ENCODE measurements at places on chromosomes 4 and X.
A peak's percentile ranks its signal among the peaks of the same experiment; 100 is the strongest.

DNA sequence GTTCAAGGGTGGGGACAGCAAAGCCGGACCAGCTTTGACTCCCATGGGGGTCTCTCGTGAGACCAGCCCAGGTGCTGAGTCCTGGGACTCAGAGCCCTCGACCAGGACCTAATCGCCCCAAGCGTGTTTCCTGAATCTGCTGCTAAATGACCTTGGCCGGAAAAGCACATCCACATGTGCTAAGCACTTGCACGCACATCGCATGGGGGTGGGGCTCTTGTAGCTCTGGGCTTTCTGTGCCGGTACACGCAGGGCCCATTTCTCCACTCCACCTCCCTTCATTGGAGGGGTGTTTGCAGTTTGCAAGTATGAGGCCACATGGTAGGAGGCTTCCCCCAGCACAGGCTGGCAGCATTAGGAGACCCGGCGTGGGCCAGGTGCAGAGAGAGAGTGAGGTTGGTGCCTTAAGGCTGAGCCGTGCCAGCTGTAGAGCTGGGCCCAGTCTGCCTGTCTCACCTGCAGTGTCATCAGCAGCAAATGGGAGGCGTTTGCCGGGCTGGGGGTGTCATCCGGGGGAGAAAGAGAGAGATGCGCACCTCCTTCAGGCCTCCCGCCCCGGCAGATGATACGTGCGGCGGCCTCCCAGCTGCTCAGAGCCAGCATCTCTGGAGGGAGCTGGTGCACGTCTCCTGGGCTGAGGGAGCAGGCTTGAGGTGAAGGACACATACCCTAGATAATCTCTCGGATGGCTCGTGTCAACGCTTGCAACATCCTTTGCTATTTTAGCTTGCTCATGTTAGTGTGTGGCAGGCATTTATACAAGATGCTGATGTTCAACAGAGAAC is 45.2 kb upstream of the CLCN4 start:
- DNase-seq: peak; percentile 68

- DNase-seq: no peak
Measured at GRCh38 chr4:162705130-162705803, 461.4 kb downstream of the NAF1 start.

GRCh38 chr4:41079881-41080560 is 134.3 kb downstream of the APBB2 start:
- DNase-seq: no peak

DNA sequence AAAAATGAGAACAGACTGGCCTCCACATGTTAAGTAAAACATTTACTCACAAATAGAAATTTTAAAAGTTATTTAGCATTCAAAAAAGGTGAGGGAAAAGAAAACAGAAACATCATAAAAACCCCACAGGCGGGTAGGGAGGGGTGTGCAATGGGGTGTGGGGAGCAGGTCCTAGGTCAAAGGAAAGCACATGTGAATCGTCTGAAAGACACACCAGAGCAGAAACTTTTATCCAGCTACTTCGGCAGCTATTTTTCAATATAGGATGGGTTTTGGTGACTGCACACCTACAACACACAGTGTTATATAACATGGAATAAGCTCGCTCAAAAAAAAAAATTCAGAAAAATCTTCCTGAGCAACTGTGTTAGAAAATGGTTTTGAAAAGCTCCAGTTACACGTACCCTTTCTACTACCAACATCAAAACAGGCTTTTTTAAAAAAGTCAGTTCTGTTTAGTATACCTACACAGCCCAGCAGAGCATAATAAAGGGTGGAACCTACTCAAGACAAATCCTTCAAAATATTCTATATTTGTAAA is 1.6 kb downstream of the OTUD4 start:
- DNase-seq: peak; percentile 51

DNA sequence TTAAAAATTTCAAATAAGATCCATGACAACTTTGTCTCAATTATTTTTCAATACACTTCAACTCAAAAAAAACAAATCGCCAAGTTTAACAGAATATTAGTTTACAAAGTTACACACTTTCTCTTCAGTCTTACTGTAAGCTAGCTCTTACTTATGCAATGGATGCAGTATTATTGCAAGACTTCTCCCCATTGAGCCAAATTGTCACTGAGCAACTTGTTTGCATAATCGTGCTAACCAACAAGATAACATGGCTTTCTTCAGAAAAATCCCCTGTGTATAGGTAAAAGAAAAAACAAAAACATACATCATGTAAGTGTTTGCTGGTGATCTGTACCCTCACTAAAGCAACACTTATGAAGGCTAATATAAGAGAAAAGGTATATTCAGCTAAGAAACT is 18.9 kb downstream of the DNAJB14 start:
- DNase-seq: no peak

DNA sequence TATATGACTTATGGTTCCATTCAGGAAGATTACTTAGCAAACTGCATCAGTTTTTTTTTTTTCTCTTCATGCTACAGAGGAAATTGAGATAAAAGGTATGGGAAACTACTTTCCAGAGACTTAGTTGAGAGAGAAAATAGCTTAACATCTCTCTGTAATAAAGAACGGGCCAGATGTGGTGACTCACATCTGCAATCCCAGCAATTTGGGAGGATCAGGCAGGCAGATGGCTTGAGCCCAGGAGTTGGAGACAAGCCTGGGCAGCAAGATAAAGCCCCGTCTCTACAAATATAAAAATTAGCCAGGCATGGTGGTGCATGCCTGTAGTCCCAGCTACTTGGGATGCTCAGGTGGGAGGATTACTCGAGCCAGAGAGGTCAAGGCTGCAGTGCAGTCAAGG is 271.2 kb upstream of the TENM3 start:
- no peak for DNase-seq

GRCh38 chr4:6693231-6694176 is at the start of gene S100P:
Gene S100P (plus strand): TSS chr4:6693878. CDS start chr4:6693933, 55 bp downstream.
- no peak for DNase-seq

DNA sequence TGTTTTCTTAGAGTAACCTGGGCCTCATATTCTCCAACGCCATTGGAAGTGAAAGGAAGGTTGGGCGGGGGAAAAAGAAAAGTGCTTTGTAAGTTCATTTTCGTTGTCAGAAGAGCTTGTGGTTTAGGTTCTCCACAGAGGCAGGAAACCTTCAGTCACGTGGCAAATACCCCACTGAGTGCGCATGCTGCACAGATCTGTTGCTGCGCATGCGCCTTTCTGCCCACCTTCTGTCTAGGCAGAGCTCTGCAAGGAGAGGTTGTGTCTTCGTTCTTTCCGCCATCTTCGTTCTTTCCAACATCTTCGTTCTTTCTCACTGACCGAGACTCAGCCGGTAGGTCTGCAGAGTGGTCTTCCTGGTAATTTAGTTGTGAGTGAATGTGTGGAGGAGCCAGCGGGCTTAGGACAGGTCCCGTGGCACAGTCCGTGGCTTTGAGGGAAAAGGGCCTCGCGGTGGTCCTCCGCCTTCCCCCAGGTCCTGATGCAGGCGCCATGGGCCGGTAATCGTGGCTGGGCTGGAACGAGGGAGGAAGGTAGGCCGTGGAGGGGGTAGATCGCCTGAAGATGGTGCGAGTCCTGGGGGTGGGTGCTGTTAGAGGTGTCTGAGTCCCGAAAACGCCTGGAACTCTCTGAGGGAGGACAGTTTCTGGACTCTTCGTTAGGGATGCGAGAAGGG is at the start of gene PAGE5:
PAGE5 (plus strand) TSS at position 228 of the 676 bp plus-strand sequence. CDS start 1,037 bp downstream, outside the sequence.
- DNase-seq: peak; percentile 0

GRCh38 chrX:9038244-9038643 is 4.3 kb upstream of the FAM9B start:
- no peak for DNase-seq

DNA sequence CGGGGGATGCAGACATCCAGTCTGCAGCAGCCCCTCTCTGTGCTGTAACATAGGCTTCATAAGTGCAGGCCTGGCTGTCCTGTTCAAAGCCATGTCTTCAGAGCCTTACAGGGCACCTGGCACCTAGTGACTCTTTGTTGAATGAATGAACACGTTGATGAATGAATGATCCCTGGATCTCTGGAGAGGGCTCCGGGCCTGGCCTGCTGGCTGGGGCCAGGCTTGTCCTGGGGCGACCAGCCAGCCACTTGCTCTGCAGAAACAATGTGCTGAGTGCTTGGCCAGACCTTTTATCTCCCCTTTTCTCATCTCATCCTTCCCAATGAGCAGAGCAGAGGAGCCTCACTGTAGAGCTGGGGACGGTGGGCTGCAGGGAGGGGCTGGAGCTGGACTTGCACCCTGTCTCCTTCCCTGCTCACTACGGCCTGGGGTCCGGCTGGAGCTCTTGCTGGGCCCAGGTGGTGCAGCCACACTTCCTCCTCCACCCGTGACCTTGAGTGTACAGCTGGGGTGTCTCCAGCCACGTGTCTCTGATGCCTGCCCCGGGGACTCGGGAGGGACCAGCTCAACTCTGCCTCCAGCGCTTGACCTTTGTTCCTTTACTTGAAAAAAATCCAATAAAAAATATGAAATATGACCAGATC is 77.9 kb downstream of the PSAPL1 start:
- DNase-seq: no peak

DNA sequence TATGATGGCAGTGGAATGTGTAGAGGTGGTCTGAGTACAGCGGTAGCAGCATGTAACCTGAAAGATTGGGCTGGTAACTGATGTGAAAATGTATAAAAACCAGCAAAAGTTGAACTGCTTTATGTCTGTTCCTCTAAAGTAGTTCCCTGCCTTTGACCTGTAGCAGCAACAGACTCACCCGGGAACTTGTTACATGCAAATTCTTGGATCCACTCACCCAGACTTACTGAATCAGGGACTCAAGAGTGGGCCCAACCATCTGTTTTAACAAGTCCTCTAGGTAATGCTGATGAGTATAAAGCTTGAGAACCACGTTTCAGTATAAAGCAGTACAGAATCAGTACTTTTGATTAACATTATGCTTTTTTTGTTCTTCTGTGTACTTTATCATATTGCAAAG is 84.7 kb downstream of the RAP1GDS1 start:
- DNase-seq: no peak

Data from CD4-positive, alpha-beta T cell treated with Interleukin-12 subunit alpha and Interleukin-12 subunit beta, for 1 hour (primary cell).